Activated CD4-positive, alpha-beta T cell treated with anti-CD3 and anti-CD28 coated beads for 24 hours (primary cell): ENCODE measurements at places on chromosomes 7 and 10.

- no peak for DNase-seq
Measured at GRCh38 chr10:6737080-6737641, 157.1 kb upstream of the PRKCQ start.

- no peak for DNase-seq
Measured at GRCh38 chr10:126376956-126377355, 11.3 kb downstream of the ADAM12 start.

DNA sequence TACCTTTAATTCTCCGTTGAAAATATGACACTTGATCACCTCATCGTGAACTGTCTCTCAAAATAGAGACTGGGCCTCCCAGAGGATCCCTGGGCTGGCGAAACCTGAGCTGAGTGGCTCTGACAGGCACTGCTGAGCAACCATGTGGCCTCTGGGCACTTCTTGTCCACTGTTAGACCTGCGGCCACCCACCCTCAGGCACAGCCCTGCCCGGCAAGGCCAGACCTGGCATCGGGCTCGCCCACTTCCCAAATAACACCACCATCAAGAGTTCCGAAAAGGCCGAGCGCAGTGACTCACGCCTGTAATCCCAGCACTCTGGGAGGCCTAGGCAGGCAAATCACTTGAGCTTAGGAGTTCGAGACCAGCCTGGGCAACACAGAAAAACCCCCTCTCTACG is 82.5 kb downstream of the COBL start:
- no peak for DNase-seq

- no peak for DNase-seq
Measured at GRCh38 chr7:10429031-10429430, 544.6 kb upstream of the PHF14 start.
